Brain (organoid and tissue), 16 donors: ENCODE measurements at places on chromosomes 5 and 9. TPM values are rescaled to one million over a fixed set of nuclear protein-coding genes. Genes with fewer than 3 reads are reported as not detected.
A peak's percentile ranks its signal among the peaks of the same experiment; 100 is the strongest.

GRCh38 chr9:133282464-133283238 is 7.7 kb upstream of the ABO start:
- DNase-seq = no peak

Gene PCDHGC4
- polyA plus RNA-seq = 31.8 TPM

DNA sequence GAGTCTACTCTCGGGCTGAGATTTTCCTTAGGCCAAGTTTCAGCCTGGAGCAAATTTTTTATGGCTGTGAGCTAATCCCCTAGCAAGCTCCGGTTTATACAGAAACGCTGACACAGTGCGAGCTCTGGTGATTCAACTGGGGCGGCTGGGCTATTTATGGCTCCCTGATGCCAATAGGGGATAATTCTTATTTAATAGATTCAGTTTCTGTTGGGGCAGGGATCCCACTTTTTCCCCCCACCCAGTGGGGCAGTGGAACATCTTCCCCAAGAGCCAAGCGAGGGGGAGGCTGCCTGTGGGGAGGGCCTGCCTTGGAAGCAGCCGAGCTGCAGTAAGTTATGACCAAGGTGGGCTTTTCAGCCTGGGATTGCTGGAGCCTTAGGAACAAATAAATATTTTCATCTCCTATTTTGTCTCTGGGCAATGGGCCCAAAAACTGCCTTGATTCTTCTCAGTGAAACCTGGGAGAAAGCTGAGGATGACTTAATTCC is 129.1 kb downstream of the MACROH2A1 start:
- DNase-seq = no peak

- DNase-seq = no peak
Observed at GRCh38 chr5:157714596-157714864, 16.7 kb upstream of the THG1L start.

Gene CCNO
- 7.5 TPM for polyA plus RNA-seq

- DNase-seq = peak; percentile 38
Observed at GRCh38 chr9:79763671-79764285, 192.0 kb downstream of the TLE4 start.

DNA sequence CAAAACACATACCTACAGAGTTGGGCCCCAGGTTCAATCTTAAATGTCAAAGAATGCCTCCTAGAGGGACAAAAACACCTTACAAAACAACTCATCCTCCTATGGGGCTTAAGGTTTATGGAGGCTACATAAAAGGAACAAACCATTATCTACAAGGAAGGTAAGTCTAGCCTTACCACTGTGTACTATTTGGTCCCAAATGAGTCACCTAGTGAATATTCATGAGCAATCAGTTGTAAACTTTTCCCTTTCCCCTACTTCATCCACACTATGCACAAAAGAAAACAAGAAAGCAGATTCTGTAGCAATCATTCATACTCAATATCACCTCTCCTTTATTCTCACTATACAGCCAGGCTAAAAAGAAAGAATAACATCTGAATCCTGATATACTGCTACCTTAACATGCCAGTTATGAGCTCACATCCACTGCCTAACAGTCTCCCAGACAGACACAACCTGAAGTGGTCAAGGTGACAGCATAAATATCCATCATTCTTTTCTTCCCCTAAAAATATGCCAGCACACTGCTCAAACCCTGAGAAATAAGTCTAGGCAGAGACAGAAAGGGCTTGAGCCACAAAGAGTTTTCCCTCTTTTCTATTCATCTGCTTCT is 6.2 kb downstream of the OXCT1 start:
- DNase-seq = no peak

DNA sequence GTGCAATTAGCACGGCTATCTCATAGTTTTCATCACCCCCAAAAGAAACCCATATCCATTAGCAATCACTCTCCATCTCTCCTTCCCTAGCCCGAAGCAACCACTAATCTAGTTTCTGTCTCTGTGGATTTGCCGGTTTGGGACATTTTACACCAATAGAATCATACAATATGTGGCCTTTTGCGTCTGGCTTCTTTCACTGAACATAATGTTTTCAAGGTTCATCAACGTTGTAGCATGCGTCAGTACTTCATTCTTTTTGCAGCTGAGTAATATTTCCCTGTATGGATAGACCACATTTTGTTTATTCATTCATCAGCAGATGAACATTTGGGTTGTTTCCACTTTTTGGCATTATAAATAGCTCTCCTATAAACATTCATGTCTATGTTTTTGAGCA is 75.4 kb upstream of the TBC1D2 start:
- no peak for DNase-seq

- no peak for DNase-seq
Observed at GRCh38 chr5:73701566-73701965, 75.6 kb downstream of the ARHGEF28 start.

Gene FOXD4L3
- not detected for polyA plus RNA-seq

DNA sequence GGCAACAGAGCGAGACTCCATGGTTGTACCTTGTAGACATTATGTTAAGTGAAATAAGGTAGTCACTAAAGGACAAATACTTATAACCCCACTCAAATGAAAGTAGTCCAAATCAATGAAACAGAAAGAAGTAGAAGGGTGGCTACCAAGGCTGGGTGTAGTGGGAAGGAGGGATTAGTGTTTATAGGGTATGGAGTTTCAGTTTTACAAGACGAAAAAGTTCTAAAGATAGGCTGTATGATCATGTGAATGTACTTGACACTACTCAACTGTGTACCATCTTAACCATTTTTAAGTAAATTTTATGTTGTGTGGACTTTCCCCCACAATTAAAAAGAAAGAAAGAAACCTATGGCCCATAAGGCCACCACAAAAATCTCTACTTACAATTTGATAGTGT is 32.2 kb downstream of the ALDH7A1 start:
- no peak for DNase-seq

Gene LECT2
- not detected for polyA plus RNA-seq

- no peak for DNase-seq
Observed at GRCh38 chr9:16316911-16317817, 553.3 kb downstream of the BNC2 start.

Gene PCDHGA4
- 3.9 TPM for polyA plus RNA-seq

DNA sequence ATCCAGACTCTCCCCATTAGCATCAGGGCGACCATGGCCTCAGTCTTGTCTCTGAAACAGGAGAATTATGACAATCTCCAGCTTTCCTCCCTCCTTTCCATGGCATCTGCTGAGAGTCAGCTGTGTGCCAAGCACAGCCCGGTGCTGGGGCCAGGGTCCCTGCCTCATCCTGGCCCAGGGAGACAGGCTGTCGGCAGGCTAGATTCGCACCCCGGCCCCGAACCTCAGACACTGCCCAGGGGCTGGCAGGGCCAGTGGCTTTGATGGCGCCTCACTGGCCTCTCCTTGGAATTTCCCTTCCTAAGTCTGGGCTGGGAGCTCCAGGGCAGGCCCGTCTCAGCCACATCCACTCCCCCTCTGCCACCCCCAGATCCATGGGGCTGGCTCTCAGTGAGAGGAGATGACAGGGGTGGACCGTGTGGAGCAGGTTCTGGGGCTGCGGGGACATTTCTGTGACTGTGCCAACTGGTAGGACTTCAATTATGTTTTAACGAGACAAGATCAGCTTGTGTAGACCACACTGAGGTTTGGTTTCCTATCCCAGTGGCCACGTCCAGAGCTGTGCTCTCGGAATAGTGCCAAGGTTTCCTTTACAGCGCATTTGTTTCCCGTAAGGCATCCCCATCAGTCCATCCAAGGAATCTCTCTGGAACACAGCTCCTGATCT is 15.5 kb downstream of the FAM163B start:
- no peak for DNase-seq

Gene WDR38
- polyA plus RNA-seq = not detected

GRCh38 chr5:16920109-16920816 is 15.8 kb downstream of the MYO10 start:
- DNase-seq = no peak

DNA sequence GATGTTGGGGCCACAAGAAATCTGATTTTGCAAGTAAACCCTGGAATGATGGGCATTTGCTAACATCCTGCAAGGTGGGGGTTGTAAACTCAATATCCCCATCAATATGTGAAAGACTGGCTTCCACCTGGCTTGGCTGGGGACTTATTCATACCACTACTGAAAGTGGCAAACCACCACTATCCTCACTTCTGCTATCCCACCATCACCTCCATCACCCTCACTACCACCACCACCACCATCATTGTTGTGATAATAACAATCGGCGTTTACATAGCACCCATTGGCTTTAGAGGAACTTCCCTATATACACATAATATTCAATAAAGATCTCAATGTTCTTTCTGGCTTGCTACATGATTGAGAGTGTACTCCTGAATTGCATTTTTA is 224.7 kb upstream of the DAP start:
- no peak for DNase-seq

Gene GPR150
- polyA plus RNA-seq = 1.4 TPM
